Activated T-cell treated with anti-CD3 and anti-CD28 coated beads for 1 hour (primary cell): ENCODE measurements at places on chromosomes 11 and 22.

DNA sequence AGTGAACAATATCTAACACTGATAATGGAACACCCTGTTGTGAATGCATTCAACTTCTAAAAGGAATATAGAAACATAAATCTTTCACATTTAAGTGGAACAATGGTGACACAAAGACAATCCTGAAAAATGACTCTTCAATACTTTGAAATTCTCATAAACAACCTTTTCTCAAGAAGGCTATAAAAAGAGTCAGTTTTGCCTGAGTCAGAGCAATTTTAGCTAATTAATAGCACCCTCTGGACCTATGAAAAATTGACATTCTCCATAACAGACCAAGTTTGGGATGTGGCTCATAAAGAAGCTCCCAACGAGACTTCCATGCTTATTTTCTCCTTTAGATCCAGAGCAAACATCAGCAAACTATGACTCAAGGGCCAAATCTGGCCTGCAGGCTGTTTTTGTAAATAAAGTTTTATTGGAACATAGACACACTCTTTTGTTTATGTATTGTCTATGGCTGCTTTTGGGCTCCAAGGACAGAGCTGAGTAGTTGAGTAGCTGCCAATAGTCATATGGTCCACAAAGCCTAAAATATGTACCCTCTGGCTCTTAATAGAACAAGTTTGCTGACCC lies 108.0 kb downstream of the MAML2 start:
- no peak for DNase-seq

DNA sequence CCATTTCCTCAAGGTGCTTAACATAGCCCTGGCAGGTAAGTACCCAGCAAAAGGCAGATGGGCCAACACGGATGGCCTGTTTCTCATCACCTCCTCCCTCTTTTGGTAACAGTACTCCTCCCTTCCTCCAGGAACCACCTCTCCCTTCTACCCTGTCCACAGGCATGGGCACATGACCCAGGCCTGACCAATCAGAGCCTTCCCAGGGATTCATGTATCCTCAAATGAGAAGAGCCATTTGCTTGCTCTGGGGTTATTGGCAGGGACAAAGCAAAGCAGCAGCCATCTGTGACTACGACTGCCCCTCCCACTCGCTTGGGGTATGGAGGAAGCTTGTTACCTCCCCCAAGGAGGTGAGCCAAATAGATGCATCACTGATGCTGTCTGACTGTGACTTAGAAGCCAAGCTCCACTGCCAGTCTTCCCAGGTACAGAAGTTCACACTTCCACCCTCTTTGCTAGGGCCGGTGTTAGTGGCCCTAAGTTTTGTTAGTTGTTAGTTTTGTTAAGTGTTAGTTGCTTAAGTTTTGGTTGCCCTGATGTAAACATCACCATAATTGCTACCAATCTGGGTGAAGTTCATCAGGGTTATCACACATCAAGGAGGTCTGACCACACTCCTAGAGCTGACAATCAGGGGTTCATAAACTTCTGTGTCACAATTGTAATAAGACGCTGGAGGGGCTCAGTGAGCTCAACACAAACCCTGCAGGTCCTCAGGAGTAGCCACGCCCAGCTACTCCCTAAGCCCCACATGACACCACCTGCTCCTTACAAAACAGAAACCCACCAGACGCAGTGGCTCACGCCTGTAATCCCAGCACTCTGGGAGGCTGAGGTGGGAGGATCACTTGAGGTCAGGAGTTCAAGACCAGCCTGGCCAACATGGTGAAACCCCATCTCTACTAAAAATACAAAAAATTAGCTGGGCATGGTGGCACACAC lies 57.3 kb downstream of the ARFGAP3 start:
- no peak for DNase-seq

GRCh38 chr11:15258433-15259165 lies 143.9 kb downstream of the INSC start:
- DNase-seq, result no peak

DNA sequence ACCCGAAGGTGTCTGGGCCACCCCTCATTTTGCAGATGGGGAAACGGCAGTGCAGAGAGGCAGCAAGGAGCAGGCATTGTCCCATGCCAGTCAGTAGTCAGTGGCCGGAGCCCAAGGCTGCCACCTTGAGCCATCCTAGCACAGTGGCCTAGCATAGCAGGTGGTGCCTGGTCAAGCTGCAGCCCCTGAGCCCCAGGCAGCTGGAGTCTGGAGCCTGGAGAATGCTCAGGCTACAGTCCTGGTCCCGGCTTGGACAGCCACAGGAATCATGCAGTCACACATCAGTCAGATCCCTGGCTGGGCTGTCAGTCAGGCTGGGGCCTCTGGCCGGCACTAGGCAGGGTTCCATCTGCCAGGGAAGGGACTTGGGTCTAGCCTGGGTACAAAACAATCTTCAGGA lies 18.6 kb downstream of the KCNC1 start:
- no peak for DNase-seq

GRCh38 chr22:21012446-21013407 lies 2.2 kb upstream of the P2RX6 start:
- DNase-seq, result no peak

DNA sequence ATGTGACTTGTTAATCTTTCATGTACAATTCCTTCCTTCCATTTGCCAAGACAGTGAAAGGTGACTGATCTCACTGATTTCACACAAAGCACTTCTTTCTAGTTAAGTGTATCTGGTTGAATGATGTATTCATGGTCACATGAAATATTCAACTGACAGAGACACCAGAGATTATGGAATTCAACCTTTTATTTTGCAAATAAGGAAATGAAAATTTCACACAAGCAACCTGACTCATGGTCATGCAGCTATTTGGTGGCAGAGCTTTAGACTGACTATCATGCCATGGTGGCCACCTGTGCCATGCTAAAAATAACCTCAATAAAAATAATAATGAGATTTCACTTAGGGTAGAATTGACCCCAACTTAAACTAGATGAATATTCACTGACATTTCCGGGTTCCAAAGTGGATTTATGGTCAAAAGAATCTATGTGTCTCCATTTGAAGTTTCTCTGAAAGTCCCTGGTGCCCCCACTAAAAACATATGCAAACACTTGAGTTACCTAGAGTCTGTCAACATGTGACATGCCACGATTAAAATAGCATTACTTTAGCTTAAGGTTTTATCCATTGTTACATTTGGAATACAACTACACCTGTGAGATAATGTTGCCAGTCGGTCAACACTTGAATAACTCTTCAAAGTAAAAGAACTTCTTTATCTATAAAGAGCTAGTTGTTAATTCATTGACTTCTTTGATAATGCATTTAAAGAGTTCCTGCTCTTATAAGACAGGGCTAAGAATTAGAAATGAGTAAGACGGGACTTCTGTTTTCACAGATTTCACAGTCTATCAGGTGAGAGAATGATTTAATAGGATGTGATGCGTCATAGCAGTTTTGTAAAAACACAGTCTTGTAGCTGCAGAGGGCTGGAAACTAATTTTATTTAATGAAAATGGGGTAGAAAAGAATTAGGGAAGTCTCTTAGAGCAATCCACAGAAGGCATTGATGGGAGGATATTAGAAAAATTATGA lies 94.6 kb upstream of the OR9G4 start:
- no peak for DNase-seq

DNA sequence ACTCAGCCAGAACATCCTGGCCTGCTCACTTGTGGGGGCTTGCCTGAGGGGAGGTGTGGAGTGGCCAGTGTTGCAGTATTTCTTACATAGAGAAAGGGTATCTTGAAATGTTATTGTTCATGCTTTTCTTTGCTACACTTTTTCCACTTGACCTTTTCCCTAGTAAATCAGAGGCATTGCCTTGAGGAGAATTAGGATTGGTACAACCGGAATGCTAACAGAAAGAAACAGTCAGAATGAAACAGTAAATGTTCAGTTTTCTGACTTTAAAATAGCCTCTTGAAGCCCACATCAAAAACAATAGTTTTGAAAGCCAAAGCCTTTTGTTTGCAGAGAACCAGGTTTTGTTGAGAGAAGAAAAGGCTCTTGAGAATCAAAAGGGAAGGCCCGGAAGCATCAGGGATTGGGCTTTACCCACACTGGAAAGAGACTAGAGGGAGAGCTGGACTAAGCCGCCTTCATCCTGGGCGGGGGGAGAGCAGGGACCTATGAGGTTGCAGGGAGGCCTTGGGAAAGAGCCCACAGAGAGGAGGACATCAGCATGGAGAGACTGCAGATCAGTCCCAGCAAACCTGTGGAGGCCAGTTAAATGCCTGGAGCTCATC lies 12.4 kb downstream of the ADM start:
- no peak for DNase-seq

DNA sequence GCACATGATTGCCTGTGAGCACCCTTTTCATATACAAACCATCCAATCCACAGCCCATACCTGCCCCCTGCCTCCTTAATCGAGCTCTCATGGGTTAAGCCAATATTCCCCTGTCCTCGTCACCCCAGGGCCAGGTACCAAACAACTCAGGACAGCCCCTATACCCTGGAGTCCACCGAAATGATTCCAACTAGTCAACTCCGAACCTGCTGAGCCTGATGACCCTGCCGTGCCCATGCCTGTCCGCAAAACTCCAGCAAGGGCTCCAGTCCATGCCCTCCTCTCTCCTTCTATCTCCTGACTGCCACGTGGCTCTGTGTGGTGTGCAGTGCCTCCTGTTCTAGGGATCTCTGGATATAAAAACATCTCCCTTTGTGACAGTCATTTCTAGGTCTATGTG lies 35.5 kb upstream of the SYT13 start:
- no peak for DNase-seq

DNA sequence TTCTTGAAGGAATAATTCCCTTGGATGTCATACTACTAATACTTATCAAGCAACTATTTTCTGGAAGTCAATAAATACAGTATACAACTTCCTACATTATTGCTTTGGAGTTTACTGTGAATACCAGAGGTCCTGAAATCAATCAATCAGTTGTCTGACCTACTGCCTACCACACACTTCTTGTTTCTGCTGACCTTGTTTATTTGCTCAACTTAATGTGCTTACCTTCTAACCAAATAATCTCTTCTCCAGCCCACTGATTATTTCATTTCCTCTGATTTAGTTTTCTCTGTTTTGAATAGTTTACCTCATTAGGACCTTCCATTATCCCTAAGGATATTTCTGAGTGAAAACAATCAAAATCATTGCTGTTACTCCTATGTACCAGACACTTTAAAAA lies 523.6 kb upstream of the ARHGAP42 start:
- DNase-seq, result no peak

DNA sequence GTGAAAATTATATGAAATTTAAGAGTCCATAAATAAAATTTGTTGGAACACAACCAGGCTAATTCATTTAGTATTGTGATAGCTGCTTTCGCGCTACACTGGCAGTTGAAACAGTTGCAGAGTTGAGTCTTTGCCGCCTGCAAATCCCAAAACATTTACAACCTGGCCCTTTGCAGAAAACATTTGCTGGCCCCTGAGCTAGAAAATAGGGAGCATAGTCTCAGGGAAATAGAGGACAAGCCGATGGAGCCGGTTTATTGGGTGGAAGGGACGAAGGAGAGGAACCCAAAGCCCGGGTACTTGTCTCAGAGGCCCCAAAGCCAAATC lies 527 bp upstream of the SAC3D1 start:
- DNase-seq, result no peak

DNA sequence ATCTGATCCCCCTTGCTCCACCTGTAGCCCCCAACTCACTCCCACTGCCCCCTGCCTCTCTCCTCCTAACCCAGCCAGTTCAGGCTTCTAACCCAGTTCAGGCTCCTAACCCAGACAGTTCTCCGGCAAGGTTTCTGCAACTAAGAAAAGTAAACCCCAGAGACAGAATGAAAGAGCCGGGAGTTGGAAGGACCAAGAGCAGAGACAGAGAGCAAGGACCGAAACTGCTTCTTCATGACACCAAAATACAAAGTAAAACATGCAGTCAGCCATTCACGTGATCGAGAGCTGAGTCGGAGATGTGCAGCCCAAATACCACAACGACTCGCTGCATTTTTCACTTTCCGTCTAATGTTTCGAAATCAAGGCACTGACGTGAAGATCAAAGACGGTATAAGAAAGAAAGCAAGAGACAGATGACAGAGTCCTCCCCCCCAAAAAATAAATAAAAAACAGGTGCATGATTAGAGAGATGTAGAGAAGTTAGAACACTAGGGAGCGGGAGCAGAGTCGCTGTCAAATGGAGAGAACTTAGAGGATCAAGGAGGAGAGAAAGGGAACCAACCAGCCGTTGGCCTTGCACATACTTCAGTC lies 884 bp downstream of the IL10RA start:
- no peak for DNase-seq

- no peak for DNase-seq
Measured at GRCh38 chr22:41177622-41178424, 27.3 kb upstream of the L3MBTL2 start.

GRCh38 chr22:17164392-17165024 lies 5.4 kb upstream of the HDHD5 start:
- no peak for DNase-seq

DNA sequence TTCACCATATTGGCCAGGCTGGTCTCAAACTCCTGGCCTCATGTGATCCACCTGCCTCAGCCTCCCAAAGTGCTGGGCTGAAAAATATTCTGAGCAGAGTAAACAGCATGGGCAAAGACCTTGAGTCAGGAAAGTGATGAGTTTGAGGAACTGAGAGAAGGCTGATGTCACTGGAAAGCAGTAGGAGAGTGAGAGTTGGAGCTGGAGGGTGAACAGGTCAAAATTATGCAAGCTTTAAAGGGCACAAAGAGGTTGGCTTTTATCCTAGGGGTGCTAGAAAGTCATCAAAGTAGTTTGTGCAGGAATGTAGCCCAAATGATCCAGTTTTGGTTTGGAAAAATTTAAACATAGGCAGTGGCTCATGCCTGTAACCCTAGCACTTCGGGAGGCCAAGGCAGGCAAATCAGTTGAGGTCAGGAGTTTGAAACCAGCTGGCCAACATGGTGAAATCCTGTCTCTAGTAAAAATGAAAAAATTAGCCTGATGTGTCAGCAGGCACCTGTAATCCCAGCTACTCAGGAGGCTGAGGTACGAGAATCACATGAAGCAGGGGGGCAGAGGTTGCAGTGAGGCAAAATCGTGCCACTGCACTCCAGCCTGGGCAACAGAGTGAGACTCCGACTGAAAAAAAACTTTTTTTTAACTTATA lies 44.7 kb upstream of the CXCR5 start:
- no peak for DNase-seq

GRCh38 chr11:5803982-5804381 lies 4.7 kb upstream of the OR52N2 start:
- no peak for DNase-seq

- DNase-seq, result no peak
Measured at GRCh38 chr11:98100689-98101088, 920.1 kb upstream of the CNTN5 start.

DNA sequence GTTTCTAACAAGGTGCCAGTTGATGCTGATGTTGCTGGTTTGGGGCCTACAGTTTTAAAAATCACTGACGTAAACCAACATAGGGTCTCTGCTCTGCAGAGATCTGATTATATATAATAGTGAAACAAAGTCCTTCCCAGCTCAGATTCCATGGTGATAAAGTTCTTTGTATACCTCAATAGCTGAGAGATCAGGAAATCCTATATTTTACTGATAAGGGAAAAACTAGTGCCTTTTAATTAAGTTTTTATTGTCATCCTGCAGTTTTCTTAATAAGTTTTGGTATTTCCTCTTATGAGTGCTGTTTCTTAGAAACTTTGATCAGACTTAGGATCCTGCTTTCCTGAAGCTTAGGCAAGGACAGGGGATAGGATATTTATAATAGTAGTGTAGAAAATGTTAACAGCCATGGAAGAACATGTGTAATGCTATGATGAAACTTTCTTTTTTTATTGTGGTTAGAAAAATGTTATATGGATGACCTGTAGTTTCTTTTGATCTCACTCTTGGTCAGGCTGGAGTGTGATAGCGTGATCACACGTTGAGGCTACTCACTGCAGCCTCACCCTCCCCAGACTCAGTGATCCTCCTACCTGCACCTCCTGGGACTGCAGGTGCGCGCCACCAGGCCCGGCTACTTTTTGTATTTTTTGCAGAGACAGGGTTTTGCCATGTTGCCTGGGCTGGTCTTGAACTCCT lies 14.1 kb downstream of the CAPRIN1 start:
- no peak for DNase-seq
